Activated CD8-positive, alpha-beta memory T cell treated with anti-CD3 and anti-CD28 coated beads, Interleukin-2, amount 10 ng/mL, durations not matched to agents 7 days and 5 days (primary cell): ENCODE measurements at places on chromosomes 16 and 17. TPM values are rescaled to one million over a fixed set of nuclear protein-coding genes. Genes with fewer than 3 reads are reported as not detected.
A peak's percentile ranks its signal among the peaks of the same experiment; 100 is the strongest.

DNA sequence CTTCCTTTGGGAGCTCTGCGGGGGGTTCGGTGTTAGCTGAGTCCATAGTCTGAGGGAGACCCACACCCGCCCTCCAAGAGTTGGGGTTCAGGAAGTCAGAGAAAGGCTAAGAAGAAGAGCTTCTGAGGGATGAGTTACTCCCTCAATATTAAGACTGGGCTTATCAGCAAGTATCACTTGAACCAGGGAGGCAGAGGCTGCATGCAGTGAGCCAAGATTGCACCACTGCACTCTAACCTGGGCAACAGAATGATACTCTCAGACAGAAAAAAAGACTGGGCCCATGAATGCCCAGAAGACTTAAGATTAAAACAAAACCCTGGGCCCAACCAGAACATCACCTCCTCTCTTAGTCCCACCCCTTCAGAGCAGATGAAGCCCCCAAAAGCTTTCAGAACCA is 6.0 kb downstream of the NKIRAS2 start:
- H3K27me3 ChIP-seq, result peaks cover 4% of the 10 kb centered on the region
- no peak overlapping the region for H3K27ac ChIP-seq
- H3K4me1 ChIP-seq, result peaks cover 16% of the 10 kb centered on the region
- no peak for DNase-seq
- peaks cover 18% of the 10 kb centered on the region for H3K36me3 ChIP-seq

Gene SCIMP
- not detected for total RNA-seq

DNA sequence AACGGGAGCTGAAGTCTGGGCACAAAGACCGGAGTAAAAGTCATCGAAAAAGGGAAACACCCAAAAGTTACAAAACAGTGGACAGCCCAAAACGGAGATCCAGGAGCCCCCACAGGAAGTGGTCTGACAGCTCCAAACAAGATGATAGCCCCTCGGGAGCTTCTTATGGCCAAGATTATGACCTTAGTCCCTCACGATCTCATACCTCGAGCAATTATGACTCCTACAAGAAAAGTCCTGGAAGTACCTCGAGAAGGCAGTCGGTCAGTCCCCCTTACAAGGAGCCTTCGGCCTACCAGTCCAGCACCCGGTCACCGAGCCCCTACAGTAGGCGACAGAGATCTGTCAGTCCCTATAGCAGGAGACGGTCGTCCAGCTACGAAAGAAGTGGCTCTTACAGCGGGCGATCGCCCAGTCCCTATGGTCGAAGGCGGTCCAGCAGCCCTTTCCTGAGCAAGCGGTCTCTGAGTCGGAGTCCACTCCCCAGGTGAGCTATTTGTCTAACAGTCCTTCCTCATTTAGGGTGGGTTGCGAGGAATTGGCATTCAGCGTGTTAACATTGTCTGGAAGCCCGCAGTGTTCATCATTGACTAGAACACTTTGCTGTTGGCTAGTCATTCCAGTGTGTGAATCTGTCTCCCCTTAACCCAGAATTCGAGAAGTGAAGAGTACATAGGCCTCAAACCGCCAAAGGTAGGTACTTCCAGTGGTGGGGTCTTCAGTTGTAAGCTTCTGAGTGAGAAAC is 1.5 kb downstream of the CDK12 start:
- DNase-seq, result peak; percentile 46
- H3K27ac ChIP-seq, result peak overlapping the region; percentile 97
- peaks cover 20% of the 10 kb centered on the region for H3K36me3 ChIP-seq
- peaks cover 34% of the 10 kb centered on the region for H3K4me1 ChIP-seq
- H3K27me3 ChIP-seq, result no peaks in the 10 kb centered on the region

Gene BLMH
- 70.5 TPM for total RNA-seq

DNA sequence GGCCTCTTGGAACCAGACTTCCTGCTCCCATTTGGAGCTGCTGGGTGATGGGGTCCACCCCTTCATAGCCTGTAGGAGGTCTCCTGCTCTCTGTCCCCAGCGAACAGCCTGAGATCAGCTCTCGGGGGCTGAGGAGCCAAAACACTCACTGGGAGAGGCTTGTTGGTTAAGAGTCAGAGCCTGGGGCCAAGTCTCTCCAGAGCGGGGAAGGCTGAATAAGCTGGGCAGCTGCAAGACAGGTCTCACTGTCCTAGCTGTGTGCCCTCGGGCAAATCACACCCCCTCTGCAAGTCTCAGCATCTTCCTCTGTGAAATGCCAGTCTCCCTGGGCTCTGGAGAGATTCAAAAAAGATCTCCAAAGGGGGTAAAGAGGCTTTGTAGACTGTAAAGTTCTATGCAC is 174.6 kb downstream of the WSCD1 start:
- no peak overlapping the region for H3K4me3 ChIP-seq
- H3K4me1 ChIP-seq, result no peaks in the 10 kb centered on the region
- H3K27ac ChIP-seq, result no peak overlapping the region
- no peak for DNase-seq

DNA sequence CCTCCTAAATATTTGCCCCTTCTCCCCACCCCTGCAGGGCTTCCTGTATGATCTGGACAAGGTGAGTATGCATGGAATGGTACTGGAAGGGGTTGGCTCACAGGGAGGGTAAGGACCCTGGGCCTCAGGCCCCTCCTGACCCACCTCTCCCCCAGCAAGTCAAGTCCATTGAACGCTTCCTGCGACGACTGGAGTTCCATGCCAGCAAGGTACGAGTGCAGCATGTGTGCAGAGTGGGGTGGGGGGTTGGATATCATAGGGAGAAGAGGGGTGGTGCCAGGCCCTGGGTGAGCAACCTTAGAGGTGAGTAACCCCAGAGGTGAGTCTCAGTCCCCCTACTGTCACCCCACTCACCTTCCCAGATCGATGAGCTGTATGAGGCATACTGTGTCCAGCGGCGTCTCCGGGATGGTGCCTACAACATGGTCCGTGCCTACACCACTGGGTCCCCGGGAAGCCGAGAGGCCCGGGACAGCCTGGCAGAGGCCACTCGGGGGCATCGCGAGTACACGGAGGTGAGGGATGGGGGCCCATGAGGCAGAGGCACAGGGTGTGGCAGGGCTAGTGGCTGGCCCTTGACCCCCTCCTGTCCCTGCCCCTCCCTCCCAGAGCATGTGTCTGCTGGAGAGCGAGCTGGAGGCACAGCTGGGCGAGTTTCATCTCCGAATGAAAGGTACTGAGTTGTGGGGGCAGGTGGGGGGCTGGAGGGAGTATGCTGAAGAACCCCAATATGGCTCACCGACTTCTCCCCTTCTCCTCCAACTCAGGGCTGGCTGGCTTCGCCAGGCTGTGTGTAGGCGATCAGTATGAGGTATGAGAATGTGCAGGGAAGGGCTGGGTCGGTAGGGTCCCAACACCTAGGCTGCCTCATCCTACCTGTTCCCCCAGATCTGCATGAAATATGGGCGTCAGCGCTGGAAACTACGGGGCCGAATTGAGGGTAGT is 11.3 kb downstream of the RIPOR1 start:
- H3K4me3 ChIP-seq, result no peak overlapping the region
- H3K27me3 ChIP-seq, result peaks cover 20% of the 10 kb centered on the region
- H3K4me1 ChIP-seq, result peaks cover 29% of the 10 kb centered on the region
- peaks cover 4% of the 10 kb centered on the region for H3K36me3 ChIP-seq
- no peak for DNase-seq

Gene NEUROD2
- total RNA-seq, result not detected

- no peaks in the 10 kb centered on the region for H3K4me1 ChIP-seq
- no peak overlapping the region for H3K4me3 ChIP-seq
- H3K36me3 ChIP-seq, result peaks cover 29% of the 10 kb centered on the region
- no peak for DNase-seq
- no peak overlapping the region for H3K27ac ChIP-seq
These were observed 28.3 kb downstream of the PLCD3 start for GRCh38 chr17:45104029-45104428.

DNA sequence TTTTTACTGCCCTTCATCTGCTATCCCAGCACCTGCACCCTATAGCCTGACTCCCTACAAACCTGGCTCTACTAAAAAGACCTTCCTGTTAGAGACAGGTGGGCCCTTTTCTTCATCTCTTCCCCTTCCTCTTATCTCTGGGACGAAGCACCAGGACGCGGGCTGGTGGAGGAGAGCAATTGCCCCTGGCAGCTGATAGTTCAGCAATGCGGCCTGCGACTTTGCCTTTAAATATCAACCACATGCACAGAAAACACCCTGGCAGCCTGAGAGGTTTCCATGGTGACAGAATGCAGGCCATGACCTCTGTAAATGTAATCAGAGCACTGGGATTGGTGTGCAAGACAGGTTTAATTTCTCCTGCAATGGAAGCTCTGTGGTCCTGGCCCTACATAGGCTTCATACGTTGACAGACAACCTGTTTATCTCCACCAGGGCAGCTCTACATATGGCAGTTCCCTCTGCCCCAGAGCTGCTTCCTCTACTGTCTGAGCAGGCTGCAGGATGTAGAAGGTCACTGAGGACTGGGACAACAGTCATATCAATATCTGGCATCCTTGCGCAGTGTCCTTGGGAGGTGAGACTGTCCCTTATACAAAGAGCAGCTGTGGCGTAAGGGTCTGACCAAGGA is 10.0 kb upstream of the SKAP1 start:
- H3K27ac ChIP-seq, result peak overlapping the region; percentile 98
- peak overlapping the region; percentile 52 for H3K4me3 ChIP-seq
- peak; percentile 74 for DNase-seq
- H3K27me3 ChIP-seq, result no peaks in the 10 kb centered on the region
- H3K36me3 ChIP-seq, result peaks cover 17% of the 10 kb centered on the region

Gene ASPA
- not detected for total RNA-seq

Gene ZNF75A
- total RNA-seq, result 38.4 TPM

Gene CYGB
- total RNA-seq, result not detected

- H3K4me3 ChIP-seq, result no peak overlapping the region
- no peaks in the 10 kb centered on the region for H3K36me3 ChIP-seq
- H3K27ac ChIP-seq, result no peak overlapping the region
- peak; percentile 8 for DNase-seq
- no peaks in the 10 kb centered on the region for H3K4me1 ChIP-seq
These were observed 52.2 kb downstream of the CCT6B start for GRCh38 chr17:34909040-34909439.

GRCh38 chr17:28446716-28447395 is 26.6 kb upstream of the SLC13A2 start:
- no peak for DNase-seq
- no peaks in the 10 kb centered on the region for H3K36me3 ChIP-seq
- no peak overlapping the region for H3K27ac ChIP-seq
- H3K4me1 ChIP-seq, result no peaks in the 10 kb centered on the region
- H3K4me3 ChIP-seq, result no peak overlapping the region

Gene TBC1D3C
- total RNA-seq, result not detected

DNA sequence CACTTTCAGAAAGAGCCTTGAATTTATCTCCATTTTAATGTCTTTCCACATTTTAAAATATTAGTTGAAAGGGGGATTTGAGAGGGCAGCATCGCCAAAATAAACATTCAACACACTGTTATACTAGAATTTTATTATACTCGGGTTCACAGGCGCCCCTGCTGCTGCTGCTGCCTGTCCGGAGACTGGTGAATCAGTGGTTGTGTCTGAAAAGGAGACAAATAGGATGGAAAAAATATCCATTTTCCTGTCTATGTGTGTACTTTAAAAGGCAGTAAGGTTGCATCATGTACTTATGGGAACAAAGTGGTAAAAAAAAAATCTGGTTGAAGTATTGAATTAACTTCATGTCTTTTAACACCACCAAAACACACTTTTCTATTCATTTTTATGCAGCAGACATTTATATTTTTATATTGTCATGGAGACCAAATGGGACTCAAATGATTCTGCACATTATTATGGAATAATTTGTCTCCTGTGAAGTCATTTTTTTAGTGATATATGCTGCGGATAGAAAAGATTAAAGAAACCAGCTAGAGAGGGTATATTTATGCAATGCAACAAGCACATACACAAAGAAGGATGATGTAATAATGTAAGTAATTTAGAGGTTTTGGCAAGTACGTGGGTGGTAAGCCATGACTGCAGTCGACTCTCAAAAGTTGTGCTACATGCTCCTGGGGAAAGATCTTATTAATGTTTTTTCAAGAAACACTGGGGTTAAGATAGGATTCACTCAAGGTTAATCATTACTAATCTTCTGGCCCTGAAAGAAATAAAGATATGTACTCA is 759.0 kb upstream of the SOX9 start:
- no peak for DNase-seq
- no peak overlapping the region for H3K4me3 ChIP-seq
- no peak overlapping the region for H3K27ac ChIP-seq
- H3K27me3 ChIP-seq, result no peaks in the 10 kb centered on the region
- no peaks in the 10 kb centered on the region for H3K4me1 ChIP-seq
